ENCODE measurements at places on chromosomes 13 and 19. TPM values are rescaled to one million over a fixed set of nuclear protein-coding genes. Genes with fewer than 3 reads are reported as not detected.

DNA sequence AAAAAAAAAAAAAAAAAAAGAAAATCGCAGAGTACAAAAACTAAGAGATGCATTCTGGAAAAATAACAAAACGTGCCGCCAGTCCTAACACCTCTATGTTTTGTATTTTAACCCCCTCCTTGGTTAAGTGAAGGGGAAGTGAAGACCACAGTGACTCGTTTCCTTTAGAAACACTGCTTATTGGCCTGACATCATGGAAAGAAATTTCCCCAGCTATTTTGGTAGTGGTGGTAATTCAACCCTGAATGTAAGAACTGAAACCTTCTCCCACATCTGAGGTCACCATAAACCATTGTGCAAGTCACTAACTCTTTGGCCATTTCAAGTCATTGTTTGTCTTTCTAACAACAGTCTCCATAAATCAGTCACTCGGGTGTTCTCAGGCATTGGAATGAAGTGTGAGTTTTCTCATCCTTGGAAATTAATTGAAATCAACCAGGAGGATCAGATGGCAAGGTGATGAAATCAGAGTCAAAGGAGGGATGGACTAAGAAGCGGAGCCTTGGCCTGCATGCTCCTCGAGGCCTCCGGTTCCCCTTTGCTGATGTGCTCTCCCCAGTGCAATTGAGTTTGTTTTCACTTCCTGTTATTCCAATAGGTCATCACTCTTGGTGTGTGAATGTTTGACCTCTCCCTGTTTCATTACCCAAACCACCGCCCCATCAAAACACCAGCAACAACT is 443.9 kb downstream of the FGF9 start:
- H3K27ac ChIP-seq = no peak overlapping the region
- H3K4me3 ChIP-seq = no peak overlapping the region
- H3K27me3 ChIP-seq = no peaks in the 10 kb centered on the region
- H3K4me1 ChIP-seq = no peaks in the 10 kb centered on the region
- no peak for DNase-seq

CCDC70 gene
- total RNA-seq = not detected

DNA sequence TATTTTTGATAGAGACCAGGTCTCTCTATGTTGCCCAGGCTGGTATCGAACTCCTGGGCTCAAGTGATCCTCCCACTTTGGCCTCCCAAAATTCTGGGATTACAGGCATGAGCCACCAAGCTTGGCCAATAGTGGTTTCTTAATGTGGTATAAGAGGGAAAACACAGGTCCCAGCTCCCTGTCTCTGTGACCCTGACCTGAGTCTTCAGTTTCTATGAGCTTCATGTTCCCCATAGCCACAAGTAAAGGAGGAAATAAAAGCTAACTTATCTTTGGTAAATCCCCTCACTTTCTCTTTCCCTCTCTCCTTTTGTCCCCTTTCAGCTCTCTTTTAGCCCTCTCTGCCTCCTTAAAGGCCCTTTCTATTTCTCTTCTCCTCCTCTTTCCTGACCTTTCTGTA is 50.3 kb downstream of the ABCC4 start:
- no peaks in the 10 kb centered on the region for H3K36me3 ChIP-seq
- peaks cover 12% of the 10 kb centered on the region for H3K4me1 ChIP-seq
- H3K27ac ChIP-seq = no peak overlapping the region
- H3K27me3 ChIP-seq = no peaks in the 10 kb centered on the region
- no peak for DNase-seq

GRCh38 chr19:50510121-50510670 is 795 bp downstream of the JOSD2 start:
- H3K4me3 ChIP-seq = peak overlapping the region; percentile 96
- DNase-seq = peak; percentile 95
- peaks cover 8% of the 10 kb centered on the region for H3K4me1 ChIP-seq
- H3K36me3 ChIP-seq = no peaks in the 10 kb centered on the region
- H3K27ac ChIP-seq = peak overlapping the region; percentile 51

- H3K27me3 ChIP-seq = no peaks in the 10 kb centered on the region
- no peak overlapping the region for H3K4me3 ChIP-seq
- no peak for DNase-seq
- H3K27ac ChIP-seq = no peak overlapping the region
Observed at GRCh38 chr13:88022431-88023208, 351.4 kb downstream of the SLITRK5 start.

S1PR5 gene
- 0.29 TPM for total RNA-seq

DNA sequence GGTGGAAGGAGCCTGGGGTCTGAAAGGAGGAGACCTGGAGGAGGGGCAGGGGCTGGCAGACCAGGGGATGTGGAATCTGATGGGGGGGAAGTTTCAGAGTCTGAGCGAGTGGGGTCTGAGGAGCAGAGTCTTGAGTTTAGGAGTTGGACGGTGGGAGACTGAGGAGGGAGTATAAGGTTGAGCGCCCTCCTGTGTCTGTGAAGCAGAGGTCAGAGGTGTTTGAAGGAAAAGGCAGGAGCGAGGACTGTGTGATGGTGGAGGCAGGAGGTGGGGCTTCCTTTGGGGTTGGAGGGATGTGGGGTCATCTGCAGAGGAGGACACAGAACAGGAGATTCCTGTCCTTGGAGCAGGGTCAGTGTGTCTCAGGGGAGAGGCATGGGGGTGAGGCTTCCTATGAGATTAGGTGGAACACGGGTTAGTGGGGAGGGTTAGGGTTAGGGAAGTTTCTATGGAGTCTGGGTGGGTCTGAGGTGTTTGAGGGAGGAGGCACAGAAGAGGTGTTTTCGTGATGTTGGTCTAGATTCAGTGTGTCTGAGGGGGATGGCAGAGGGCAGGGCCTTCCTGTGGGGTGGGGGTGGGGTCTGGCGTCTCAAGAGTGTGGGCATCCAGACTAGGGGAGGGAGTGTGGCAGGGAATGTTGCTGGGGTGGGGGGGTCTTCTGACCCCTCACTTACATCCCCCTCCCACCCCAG is 8.3 kb downstream of the RYR1 start:
- no peaks in the 10 kb centered on the region for H3K36me3 ChIP-seq
- H3K27ac ChIP-seq = no peak overlapping the region
- no peak overlapping the region for H3K4me3 ChIP-seq
- peak; percentile 68 for DNase-seq
- no peaks in the 10 kb centered on the region for H3K4me1 ChIP-seq

- peak; percentile 85 for DNase-seq
- H3K4me3 ChIP-seq = no peak overlapping the region
- H3K27ac ChIP-seq = no peak overlapping the region
- peaks cover 7% of the 10 kb centered on the region for H3K4me1 ChIP-seq
- peaks cover 9% of the 10 kb centered on the region for H3K36me3 ChIP-seq
Observed at GRCh38 chr19:7894612-7895309, 6.5 kb downstream of the LRRC8E start.

- H3K4me3 ChIP-seq = no peak overlapping the region
- H3K27me3 ChIP-seq = no peaks in the 10 kb centered on the region
- peak overlapping the region; percentile 77 for H3K27ac ChIP-seq
- peaks cover 36% of the 10 kb centered on the region for H3K4me1 ChIP-seq
- no peaks in the 10 kb centered on the region for H3K36me3 ChIP-seq
Observed at GRCh38 chr13:79456051-79456450, 24.9 kb upstream of the NDFIP2 start.

DNA sequence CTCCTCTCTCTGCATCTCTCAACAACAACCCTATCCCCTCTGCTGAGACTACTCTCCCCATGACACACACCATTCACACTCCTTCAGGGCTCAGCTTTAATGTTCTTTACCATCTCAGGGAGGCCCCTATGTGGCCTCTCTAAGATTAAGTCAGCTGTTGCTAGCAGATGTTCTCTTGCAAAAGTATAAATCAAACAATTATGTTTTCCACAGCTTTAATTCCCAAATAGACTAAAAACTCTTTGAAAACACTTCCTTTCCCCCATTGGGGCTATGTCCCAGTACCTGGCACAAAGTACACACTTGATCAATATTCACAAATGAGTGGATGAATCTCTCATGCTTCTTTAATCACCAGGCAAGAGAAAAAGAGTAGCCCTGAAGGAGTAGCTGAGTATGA is 5.1 kb downstream of the PEG3 start:
- no peaks in the 10 kb centered on the region for H3K27me3 ChIP-seq
- H3K4me3 ChIP-seq = no peak overlapping the region
- no peak overlapping the region for H3K27ac ChIP-seq
- no peaks in the 10 kb centered on the region for H3K36me3 ChIP-seq

ZNF723 gene
- total RNA-seq = not detected

SERPINE3 gene
- not detected for total RNA-seq

MEGF8 gene
- total RNA-seq = 30.0 TPM

GRCh38 chr13:102703726-102704035 is 8.8 kb upstream of the METTL21C start:
- no peak overlapping the region for H3K4me3 ChIP-seq
- no peaks in the 10 kb centered on the region for H3K27me3 ChIP-seq
- no peak for DNase-seq
- no peaks in the 10 kb centered on the region for H3K36me3 ChIP-seq
- H3K27ac ChIP-seq = peak overlapping the region; percentile 34
- peaks cover 46% of the 10 kb centered on the region for H3K4me1 ChIP-seq

DNA sequence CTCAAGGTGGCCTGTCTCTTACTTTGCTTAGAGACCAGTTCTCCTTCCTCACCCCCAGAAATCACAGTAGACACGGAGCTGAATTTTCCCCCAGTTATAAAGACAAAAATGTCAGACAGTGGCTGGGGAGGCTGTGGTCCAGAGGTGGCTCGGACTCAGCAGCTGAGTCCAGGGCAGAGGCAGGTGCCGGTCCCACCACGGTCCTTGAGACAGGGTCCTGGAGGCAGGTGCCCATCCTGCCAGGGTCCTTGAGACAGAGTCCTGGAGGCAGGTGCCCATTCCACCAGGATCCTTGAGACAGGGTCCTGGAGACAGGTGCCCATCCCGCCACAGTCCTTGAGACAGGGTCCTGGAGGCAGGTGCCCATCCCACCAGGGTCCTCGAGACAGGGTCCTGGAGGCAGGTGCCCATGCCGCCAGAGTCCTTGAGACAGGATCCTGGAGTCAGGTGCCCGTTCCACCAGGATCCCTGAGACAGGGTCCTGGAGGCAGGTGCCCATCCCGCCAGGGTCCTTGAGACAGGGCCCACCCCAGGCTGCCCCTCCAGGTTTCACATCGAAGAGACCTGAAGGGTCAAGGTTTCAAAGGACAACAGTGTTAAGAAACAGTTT is 23.1 kb downstream of the PEPD start:
- no peaks in the 10 kb centered on the region for H3K27me3 ChIP-seq
- peak; percentile 66 for DNase-seq
- no peak overlapping the region for H3K4me3 ChIP-seq
- no peak overlapping the region for H3K27ac ChIP-seq

DNA sequence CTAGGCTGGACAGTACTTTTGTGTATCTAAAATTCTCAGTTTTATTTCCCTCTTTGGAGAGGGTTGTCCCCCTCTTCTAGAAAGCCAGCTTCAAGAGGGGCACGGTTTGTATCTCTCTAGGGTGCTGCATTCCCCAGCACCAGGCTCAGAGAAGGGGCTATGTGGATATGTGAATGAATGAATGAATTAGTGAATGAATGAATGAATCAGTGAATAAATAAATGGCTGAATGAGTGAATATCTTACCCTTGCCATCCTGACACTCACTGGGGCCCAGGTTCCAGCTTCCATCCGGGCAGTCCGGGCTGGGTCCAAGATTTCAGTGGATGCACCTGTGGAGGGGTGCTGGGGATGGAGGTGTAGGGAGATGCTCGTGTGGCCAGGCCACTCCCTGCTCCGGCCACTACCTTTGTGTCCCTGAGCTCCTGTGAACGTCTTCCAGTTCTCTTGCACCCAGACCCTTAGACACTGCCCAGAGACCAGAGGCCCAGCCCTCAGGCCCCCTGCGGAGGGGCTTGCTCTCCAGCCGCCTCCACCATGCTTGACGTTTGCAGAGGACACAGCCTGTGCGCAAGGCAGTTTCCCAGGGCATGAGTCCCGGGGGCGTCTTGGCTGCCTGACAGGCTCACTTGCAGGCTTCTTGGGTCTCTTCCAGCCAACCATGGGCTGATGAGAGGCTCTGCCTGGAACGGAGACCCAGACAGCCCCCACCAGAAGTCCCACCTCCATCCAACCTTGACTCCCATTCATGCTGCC is 2.8 kb upstream of the KCNN1 start:
- DNase-seq = peak; percentile 66
- no peaks in the 10 kb centered on the region for H3K4me1 ChIP-seq
- no peak overlapping the region for H3K4me3 ChIP-seq
- H3K27me3 ChIP-seq = peaks cover 40% of the 10 kb centered on the region
- H3K36me3 ChIP-seq = no peaks in the 10 kb centered on the region

CYP4F3 gene
- total RNA-seq = not detected

USF2 gene
- total RNA-seq = 66.2 TPM

GRCh38 chr13:113552786-113553434 is 31.6 kb upstream of the TFDP1 start:
- H3K27me3 ChIP-seq = no peaks in the 10 kb centered on the region
- H3K36me3 ChIP-seq = peaks cover 46% of the 10 kb centered on the region
- H3K27ac ChIP-seq = no peak overlapping the region
- DNase-seq = no peak

DNA sequence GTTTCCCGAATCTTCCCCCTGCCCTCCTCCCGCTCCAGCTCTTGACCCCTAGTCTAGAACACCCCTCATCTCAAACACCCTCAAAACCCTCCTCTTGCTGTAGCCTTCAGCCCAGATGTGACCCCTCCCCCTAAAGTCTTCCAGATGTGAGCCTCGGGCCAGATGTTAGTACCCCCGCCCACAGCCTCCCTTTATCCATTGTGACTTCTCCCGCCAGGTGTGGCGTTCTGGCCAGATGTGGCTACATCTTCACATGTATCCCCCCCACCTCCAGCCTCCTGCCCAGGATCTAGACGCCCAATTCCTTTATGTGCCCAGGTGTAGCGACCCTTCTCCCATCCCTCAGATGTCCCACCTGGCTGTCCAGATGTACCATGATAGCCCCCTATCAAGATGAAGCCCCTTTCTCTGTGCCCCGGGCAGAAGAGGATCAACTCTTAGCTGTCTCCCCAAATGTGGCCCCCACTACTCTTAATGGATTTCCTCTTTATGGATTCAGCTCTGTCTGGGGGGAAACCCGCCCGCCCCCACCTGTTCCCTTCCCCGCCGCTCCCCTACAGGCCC is 517 bp upstream of the LTBP4 start:
- H3K4me3 ChIP-seq = peak overlapping the region; percentile 28
- DNase-seq = peak; percentile 62
- peaks cover 40% of the 10 kb centered on the region for H3K4me1 ChIP-seq
- peaks cover 25% of the 10 kb centered on the region for H3K27me3 ChIP-seq
- no peak overlapping the region for H3K27ac ChIP-seq

NLRP4 gene
- not detected for total RNA-seq

EHD2 gene
- total RNA-seq = 144 TPM

DNA sequence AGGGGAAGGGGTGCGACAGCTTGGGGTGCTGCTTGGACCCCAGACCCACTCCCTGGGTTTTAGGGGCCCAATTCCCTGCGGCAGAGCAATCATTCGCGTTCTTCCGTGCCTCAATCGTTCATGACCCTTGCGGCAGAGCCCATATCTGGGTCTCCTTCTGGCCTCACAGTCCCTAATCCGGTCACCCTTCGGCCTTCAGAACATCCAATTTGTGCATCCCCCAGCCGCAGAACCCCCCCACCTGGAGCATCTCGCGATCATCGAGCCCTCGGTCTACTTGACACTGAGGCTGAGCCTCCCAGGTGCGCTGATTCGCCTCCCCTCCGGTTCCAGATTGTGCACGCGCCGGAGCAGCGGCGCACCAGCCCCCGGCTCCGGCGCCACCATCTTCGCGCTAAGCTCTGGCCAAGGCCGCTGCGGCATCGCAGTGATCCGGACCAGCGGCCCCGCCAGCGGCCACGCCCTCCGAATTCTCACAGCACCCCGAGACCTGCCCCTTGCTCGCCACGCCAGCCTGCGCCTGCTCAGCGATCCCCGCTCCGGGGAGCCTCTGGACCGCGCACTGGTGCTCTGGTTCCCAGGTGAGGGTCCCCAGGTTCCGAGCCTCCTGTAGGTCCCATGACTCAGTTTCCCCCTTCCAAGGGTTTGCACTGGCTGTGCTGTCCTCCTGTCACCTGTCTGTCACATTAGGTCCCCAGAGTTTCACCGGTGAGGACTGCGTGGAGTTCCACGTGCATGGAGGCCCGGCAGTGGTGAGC is 501 bp downstream of the GTPBP3 start:
- H3K4me1 ChIP-seq = peaks cover 23% of the 10 kb centered on the region
- H3K36me3 ChIP-seq = no peaks in the 10 kb centered on the region
- H3K4me3 ChIP-seq = peak overlapping the region; percentile 84
- peak overlapping the region; percentile 40 for H3K27ac ChIP-seq
